ENCODE measurements at places on chromosomes 7 and 10.
A peak's percentile ranks its signal among the peaks of the same experiment; 100 is the strongest.

DNA sequence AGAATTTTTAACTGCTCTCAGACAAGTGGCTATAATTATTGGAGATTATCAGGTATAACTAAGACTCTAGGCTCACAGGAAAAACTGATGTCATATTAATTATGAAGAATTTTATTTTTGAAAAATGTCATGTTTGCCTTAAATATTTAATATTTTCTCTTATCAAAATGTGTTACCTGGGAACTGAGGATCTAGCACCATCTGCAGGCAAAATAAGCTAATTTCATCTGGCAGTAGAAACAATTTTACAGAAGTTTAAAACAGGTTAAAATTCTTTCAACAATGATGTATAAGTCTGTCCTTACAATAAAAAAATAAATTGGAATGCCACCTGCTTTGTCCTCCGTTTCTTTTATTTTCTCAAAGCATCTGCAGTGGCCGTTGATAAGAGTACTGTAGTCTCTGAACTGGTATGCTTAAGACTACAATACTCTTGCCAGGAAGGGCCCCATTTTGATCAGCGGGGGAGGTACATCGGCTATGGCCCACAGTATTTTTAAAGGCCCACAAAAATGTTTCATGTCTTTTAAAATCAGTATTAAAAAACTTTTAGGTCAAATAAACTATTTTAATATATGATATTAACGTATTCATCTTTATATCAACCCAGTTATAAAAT, 81.3 kb downstream of the VWDE start:
- H3K36me3 ChIP-seq: no peaks in the 10 kb centered on the region
- H3K4me3 ChIP-seq: no peak overlapping the region
- no peak for DNase-seq
- H3K27me3 ChIP-seq: no peaks in the 10 kb centered on the region

DNA sequence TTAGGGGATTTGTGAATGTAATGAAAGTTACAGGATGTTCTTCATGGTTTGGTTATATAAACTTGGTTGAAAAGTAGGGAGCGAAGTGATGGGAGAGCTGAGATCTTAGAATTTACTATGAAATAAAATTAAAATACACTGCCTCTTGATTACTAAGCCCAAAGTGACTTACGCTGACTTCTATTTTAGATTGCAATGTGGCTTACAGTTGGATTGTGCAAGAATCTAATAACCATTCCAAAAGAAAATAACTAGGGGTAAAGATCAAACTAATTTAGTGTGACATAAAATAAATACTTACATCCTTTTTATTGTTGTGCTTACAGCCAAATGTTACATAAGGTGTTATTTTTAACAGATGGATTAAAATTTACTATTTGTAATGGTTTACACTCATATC, 15.3 kb downstream of the WNT16 start:
- peaks cover 7% of the 10 kb centered on the region for H3K36me3 ChIP-seq
- no peaks in the 10 kb centered on the region for H3K27me3 ChIP-seq
- H3K4me1 ChIP-seq: no peaks in the 10 kb centered on the region
- no peak for DNase-seq

DNA sequence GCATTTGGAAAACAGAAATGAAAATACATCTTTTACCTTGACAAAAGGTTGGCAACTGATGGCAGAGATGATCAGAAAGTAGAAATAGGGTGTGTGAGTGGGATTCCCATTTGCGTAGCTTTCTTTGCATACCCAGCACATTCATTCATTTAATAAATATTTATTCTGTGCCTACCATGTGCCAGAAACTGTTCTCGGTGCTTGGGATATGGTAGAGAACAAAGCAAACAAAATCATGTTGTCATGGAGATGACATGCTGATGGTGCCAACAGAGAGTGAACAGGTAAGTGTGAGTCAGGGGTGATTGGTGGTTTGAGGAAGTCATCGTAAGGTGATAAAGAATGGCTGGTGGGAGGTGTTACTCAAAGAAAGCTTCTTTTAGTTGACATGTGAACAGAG, 45.4 kb downstream of the CACNB2 start:
- H3K4me3 ChIP-seq: no peak overlapping the region
- no peak for DNase-seq
- H3K27ac ChIP-seq: no peak overlapping the region
- no peaks in the 10 kb centered on the region for H3K36me3 ChIP-seq
- no peaks in the 10 kb centered on the region for H3K4me1 ChIP-seq

DNA sequence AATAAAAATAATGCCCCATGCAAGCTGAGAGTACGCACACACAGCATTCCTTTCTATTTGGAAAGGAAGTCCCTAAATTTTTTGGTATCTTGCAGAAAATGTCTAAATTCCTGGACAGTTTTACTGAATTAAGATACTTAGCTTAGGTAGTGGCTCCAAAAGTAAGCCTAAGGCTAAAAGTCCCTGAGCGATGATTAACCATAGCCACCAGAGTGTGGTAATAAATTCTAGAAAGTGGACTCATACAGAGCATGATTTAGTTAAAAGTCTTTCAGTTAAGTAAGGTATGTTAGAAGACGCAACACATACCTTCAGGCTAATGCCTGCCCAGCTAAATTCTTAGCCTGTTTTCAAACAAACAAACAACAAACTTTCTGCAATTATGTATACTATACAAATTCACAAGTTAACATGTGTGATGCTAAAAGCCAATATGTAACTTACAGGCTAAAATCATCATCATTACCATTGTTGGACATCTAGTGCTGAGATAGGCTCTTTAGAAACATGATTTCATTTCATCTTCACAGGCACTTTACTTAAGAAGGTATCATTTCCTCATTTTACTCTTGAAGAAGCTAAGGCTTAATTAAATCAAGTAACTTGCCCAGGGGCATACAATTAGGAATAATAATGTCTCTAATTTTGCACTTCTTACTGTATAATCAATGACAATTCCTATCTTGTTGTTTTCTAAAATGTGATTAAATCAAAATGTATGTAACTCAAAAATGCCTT, 261.4 kb upstream of the YAE1 start:
- no peaks in the 10 kb centered on the region for H3K36me3 ChIP-seq
- H3K27ac ChIP-seq: no peak overlapping the region
- no peaks in the 10 kb centered on the region for H3K4me1 ChIP-seq
- H3K27me3 ChIP-seq: no peaks in the 10 kb centered on the region
- no peak for DNase-seq
- no peak overlapping the region for H3K4me3 ChIP-seq

DNA sequence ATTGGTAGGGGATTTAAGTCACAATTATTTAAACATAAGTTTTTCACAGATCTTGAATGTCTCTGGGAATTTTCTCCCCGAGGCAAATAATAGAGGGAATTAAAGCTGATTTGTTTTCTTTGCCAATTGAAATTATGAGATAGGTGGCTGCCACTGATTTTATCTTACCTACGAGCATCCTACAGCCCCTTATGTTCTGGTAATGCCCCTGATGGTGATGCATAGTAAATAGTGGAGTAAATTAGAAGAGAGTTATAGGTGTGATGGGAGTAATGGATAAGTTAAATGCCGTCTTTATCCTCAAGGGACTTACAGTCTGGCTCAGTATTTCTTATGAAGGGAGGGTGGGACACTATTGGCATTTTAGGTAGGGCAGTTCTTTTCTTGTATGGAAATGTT, 58.1 kb downstream of the HDAC9 start:
- H3K4me3 ChIP-seq: no peak overlapping the region
- DNase-seq: no peak
- H3K36me3 ChIP-seq: no peaks in the 10 kb centered on the region
- no peak overlapping the region for H3K27ac ChIP-seq
- no peaks in the 10 kb centered on the region for H3K27me3 ChIP-seq

DNA sequence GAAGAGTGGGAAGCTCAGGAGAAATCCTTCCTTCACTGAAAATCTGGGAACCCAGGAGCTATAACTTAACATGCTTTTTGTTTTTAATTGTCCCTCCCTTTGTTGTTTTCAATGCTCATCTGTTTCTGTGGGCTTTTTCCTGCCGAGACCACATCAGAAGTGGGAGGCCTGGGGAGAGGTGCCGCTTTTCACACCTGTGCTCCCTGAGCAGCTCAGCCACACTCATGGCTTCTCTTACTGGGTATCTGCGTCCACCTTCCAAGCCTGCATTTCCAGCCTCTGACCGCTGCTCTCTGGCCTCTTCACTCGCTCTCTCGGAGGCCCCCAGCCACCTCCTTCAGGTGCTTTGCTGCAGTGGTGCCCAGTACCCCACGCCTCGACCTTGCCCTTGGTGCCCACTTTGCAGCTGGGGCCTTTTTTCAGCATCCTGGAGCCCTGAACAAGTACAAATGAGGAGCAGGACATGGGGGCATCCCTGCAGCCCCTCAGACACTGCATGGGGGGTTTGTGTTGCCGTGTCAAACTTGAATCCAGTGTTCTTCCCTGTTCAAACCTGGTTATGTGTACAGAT, 9.9 kb downstream of the C7orf57 start:
- DNase-seq: no peak
- H3K27ac ChIP-seq: no peak overlapping the region
- H3K4me1 ChIP-seq: no peaks in the 10 kb centered on the region
- H3K36me3 ChIP-seq: no peaks in the 10 kb centered on the region
- H3K4me3 ChIP-seq: no peak overlapping the region
- H3K27me3 ChIP-seq: no peaks in the 10 kb centered on the region

DNA sequence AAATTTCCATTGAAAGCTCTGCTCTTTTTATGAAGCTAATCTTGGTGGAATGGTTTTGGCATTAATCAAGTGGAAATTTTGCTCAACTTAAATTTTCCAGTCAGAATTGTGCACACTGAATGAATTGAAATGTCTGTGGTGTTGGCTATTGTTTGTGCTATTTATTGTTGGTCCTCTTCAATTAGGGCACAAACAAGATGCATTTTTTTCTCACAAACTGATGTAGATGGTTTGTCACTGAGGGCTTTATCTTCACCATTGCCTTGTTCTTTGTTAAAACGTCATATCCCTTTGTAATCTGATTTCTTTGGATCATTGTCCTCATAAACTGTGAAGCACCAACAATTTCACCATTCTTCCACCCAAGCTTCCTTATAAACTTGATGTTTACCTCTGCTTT, 152.1 kb upstream of the RHOBTB1 start:
- no peak overlapping the region for H3K4me3 ChIP-seq
- H3K36me3 ChIP-seq: no peaks in the 10 kb centered on the region
- H3K27me3 ChIP-seq: no peaks in the 10 kb centered on the region
- no peak overlapping the region for H3K27ac ChIP-seq
- DNase-seq: no peak

DNA sequence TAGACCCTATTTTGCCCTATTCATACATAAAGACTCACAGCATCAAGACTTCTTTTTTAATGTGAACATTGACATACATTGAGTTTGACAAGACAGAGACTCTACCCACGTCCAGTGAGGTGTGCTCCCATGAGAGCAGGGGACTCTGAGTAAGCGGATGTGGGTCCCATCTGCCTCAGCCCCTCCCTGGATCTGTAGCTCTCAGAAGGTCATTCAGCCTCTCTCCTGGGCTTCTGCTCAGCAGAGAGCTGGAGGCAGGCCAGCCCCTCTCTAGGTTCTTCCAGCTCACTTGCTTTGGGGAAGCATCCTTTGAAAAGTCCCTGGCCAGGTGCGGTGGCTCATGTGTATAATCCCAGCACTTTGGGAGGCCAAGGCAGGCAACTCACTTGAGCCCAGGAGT, 146.9 kb upstream of the ZMIZ1 start:
- H3K27ac ChIP-seq: no peak overlapping the region
- H3K4me3 ChIP-seq: no peak overlapping the region
- no peaks in the 10 kb centered on the region for H3K36me3 ChIP-seq
- H3K27me3 ChIP-seq: no peaks in the 10 kb centered on the region
- peak; percentile 10 for DNase-seq

DNA sequence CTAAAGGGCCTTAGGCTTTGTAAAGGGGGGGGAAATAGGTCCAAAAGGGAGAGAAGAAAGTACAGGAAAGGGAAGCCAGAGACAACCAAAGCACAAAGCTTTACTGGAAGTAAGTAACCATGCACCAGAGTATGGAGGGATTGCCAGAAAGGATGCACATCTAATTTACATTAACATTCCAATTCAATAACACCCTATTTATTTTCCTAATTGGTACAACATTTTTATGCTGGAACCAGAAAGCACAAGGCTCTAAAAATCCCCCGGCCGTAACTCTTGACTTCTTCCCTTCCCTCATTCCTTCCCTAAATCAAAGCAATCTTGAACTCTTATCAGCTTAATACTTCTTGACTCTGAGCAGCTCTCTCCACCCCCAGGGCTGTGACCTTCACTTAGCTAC, 400.0 kb upstream of the CELF2 start:
- H3K4me1 ChIP-seq: no peaks in the 10 kb centered on the region
- H3K27me3 ChIP-seq: no peaks in the 10 kb centered on the region
- no peaks in the 10 kb centered on the region for H3K36me3 ChIP-seq
- H3K27ac ChIP-seq: no peak overlapping the region
- no peak overlapping the region for H3K4me3 ChIP-seq

GRCh38 chr10:14372606-14373005, 41.9 kb upstream of the FRMD4A start:
- no peaks in the 10 kb centered on the region for H3K4me1 ChIP-seq
- no peak for DNase-seq
- H3K36me3 ChIP-seq: no peaks in the 10 kb centered on the region
- no peaks in the 10 kb centered on the region for H3K27me3 ChIP-seq
- H3K4me3 ChIP-seq: no peak overlapping the region
- H3K27ac ChIP-seq: no peak overlapping the region

- H3K27ac ChIP-seq: no peak overlapping the region
- no peak overlapping the region for H3K4me3 ChIP-seq
- DNase-seq: no peak
- no peaks in the 10 kb centered on the region for H3K27me3 ChIP-seq
- no peaks in the 10 kb centered on the region for H3K4me1 ChIP-seq
- H3K36me3 ChIP-seq: no peaks in the 10 kb centered on the region
These were observed 230.5 kb upstream of the AUTS2 start for GRCh38 chr7:69367780-69368179.

DNA sequence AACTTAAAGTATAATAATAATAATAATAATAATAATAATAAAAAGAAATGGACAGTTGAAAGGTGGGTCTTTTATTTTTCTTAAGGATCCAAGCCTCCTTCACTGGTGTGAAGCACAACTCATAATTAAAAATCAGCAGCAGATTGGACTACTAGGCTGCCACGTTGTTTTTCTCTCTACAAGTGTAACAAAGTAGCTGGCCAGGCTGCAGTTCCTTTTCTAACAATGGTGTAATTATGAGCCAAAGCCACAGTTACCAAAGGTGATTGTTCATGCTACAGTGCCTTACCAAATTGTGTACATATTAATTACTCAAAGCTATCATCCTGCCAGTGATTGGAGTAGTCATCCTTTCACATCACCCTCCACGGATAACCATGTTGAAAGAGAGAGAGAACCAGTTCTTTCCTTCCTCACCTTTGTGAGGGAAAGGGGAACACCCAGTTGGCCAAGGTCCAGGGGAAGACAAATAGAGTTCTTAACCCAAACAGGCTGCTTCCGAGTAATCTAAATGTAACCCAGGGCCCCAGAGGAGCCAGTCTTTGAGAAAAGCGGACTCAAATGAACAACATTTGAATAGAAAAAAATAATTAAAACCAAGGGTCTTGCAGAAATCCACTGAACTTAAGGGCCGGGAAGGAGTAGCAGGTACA, 86.3 kb upstream of the NPS start:
- DNase-seq: no peak
- H3K27me3 ChIP-seq: no peaks in the 10 kb centered on the region
- H3K4me3 ChIP-seq: no peak overlapping the region
- no peak overlapping the region for H3K27ac ChIP-seq

Data from Peyer's patch (tissue), 4 donors.